ENCODE measurements at places on chromosomes 5 and 9.

DNA sequence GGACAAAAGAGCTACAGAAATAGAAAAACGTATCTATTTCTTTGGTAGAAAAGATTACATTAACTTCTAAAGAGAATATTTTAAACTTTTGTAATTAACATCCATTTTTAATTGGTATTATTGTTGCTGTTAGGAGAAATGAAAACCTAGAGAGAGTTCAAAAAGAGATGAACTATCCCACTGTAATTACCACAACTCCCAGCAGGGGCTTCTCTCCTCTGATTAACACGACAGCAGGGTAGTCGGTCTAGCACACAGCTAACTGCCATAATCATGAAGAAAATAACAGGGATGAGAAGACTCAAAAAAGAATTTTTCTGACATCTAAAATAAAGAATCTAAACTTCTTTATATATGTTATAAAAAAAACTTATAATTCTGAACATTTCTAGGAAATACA lies 86.2 kb upstream of the CDH9 start:
- peak; percentile 49 for DNase-seq

GRCh38 chr9:127838375-127839078 lies 15.9 kb downstream of the ENG start:
- DNase-seq: peak; percentile 99

DNA sequence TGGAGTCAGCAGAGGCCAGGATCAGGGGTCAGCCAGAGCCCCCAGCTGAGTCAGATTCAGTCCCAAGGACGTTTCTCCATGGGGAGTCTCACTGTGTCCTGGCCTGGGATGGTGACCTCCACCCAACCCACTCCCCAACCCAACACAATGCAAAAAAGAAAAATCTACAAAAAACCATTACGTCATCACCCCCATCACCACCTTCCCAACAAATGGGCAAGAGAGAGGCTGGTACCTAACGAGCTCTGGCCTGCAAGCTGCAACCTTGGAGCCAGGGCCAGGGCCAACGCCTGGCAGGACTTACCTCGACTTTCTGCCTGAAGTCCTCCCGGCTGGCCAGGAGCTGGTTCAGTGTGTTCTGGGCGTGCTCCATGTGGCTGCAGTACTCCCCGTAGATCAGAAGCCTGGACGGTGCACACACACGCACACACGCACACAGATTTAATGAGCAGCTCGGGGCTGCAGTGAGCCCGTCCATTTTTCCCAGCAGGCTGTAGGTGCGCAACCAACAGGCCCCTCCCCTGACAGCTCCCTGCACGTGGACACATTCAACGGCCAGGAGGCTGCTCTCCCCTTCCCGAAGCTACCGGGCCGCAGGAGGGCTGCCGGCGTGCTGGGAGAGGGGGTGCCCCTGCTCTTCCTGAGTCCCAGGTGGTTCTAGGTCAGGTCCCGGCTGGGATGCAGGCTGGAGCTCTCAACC lies 59.4 kb upstream of the SARDH start:
- DNase-seq: no peak

DNA sequence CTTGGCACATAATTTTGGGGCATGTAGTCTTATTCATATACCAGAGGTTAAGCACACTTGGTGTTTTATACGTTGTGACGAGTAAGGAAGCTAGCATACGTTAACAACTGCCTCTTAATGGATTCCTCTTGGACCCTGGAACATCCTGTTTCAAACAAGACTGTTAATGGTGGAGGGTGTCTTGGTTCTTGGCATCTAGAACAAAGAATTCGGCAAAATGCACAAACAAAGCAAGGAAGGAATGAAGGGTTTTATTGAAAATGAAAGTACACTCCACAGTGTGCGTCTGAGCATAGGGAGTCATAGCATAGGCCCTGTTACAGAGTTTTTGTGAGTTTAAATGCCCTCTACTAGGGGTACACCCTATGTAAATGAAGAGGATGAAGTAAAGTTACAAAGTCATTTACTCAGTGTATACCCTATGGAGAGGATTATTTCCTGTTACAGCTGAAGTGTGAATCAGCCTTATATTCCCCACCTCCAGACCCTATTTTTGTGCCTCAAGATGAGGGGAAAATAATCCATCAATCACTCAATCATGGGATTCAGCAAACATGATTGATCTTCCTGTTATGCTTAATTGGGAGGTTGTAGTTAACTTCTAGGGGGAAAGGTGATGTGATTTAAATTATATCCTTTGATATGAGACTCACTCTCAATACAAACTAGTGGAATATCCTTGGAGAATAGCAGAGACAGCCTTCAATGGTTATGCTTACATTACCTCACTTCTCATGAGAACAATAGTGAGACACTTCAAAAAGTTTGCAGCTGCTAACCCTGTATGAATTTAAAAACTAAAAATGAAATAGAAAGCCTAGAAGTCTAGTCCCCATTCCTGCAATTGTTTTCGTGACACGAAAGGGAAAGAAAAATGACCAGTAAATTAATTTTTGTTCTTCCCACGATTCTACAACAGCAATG lies 84.9 kb upstream of the MYO10 start:
- no peak for DNase-seq

- DNase-seq: no peak
Observed at GRCh38 chr9:28741459-28741858, 1168.2 kb upstream of the C9orf72 start.

DNA sequence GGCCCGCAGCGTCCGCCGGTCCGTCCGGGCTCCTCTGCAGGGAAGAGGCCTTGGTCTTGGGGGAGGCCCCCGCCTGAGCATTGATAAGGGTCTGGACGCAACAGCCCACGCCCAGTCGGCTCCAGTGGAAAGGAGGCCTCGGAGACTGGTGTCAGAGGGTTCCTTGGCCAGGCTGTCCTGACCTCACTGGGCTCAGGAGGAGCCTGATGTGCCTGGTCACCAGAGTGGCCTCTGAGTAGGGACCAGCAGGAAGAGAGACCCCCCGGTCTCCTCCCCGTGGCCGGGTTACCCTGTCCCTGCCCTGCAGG lies 13.2 kb downstream of the LMX1B start:
- no peak for DNase-seq

DNA sequence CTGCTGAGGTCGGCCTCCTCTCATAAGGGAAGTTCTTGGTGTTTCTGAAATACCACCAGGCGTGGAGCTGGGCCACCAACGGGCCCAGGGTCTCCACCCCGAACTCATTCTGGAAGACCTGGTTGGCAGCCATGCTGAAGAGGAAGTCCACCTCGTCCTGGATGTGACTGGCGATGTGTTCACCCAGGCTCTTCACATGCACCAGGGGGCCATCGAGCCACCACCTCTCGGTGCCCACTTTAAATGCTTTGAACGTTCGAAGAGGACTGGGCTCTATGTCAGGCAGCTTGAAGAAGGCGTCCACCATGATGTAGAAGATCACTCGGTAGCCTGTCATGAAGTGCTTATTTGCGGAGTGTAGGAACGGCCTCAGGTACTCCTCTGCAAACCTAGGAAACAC lies 15.1 kb downstream of the GLT6D1 start:
- DNase-seq: no peak

GRCh38 chr5:133944263-133945185 lies 23.9 kb downstream of the C5orf15 start:
- DNase-seq: peak; percentile 70

GRCh38 chr5:157359356-157360055 lies 93.6 kb downstream of the CYFIP2 start:
- DNase-seq: no peak

DNA sequence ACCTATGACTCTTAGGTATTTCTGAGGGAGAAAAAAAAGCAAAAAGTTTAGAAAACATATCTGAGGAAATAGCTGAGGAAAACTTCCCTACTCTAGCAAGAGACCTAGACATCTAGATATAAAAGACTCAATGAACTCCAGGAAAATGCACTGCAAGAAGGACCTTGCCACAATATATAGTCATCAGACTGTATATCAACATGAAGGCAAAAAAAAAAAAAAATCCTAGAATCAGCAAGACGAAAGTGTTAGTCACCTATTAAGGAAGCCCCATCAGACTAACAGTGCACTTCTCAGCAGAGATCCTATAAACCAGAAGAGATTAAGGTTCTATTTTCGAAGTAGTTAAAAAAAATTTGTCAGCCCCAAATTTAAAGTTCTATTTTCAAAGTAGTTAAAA lies 166.2 kb downstream of the TMEM38B start:
- DNase-seq: no peak

DNA sequence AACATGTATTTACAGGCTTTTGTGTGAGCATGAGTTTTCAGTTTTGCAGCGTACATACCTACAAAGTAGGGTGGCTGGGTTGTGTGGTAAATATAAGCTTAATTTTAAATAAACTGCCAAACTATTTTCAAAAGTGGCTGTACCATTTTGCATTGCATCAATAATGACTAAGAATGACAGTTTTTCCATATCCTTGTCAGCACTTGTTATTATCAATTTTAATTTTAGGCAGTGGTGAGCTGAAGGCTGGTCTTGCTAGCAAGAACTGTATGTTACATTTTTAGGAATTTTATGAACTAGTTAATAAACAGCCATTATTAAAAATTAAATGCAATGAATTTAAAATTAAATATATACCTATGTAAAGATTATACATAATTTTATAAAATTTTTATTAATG lies 6.6 kb downstream of the SNX2 start:
- no peak for DNase-seq

GRCh38 chr9:12855066-12855465 lies 80.2 kb downstream of the LURAP1L start:
- DNase-seq: no peak

GRCh38 chr9:137951597-137952490 lies 74.3 kb downstream of the CACNA1B start:
- no peak for DNase-seq
